ENCODE measurements at places on chromosomes 1 and 21.

DNA sequence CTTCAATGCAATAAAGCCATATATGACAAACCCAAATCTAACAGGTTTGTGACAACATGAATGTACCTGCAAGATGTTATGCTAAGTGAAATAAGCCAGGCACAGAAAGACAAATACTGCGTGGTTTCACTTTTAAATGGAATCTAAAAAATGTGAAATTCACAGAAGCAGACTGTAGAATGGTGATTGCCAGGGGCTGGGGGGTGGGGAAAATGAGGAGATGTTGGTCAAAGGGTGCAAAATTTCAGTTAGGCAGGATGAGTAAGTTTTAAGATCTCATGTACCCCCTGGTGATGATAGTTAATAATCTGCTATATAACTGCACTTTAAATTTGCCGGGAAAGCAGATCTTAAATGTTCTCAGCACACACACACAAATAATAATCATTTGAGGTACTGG, 160.5 kb downstream of the PTBP2 start:
- DNase-seq, result no peak

DNA sequence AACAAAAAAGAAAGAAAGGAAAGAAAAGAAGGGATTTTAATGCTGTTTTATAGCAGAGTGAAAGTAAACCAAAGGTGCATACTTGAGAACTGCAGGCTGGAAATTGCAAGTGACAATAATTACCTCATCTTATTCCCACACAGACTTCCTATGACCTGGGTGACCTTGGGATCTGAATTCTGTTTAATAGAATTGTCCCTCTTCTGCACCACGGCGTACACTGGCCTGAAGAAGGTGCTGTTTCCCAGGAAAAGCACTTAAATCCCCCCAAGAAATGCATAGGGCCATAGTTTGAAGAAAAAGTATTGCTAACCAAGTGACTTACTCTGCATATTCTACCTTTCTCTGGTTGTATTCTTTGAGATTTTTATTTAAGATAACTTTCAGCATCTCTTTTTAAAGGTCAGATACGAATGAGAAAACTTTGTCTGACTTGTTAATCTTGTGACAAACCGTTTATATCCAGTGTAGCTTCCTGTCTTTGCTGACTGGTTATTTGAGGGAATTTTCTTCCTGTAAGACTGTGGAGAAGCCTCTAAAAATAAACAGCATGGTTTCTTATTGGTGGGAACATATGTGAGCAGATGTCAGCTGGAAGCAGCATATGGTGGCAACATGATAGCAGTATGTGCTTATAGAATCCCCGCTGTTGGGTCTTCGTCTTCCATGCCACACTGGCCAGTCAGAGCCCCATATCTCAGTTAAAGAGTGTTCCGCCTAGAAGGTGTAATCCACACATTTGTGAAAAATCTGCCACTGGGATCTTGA, 16.3 kb downstream of the TGFB2 start:
- DNase-seq, result peak; percentile 45

GRCh38 chr21:42467140-42467983, 28.7 kb downstream of the RSPH1 start:
- DNase-seq, result peak; percentile 56

- DNase-seq, result no peak
Observed at GRCh38 chr21:43187715-43188114, 18.9 kb downstream of the CRYAA start.

GRCh38 chr1:219405531-219406331, 207.2 kb downstream of the ZC3H11B start:
- no peak for DNase-seq

GRCh38 chr1:212225416-212225815, 59.8 kb upstream of the PPP2R5A start:
- DNase-seq, result no peak

DNA sequence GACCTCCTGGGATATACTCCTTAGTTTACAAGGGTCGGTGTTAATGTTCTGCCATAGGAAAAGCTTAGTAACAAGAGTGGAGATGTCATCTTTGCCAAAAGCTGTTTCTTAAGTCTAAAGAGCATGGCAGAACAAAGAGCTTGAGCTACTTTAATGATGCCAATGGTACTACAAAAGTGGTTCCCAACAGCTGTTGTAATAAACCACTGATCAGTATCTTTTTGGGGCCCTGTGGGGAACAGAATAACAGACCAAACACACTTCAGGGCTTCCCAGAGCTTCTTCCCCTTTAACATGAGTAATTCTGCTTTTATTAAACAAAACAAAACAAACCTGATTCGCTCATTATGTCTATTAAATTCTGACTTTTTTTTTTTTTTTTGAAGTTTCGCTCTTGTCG, 116.3 kb downstream of the NCAM2 start:
- DNase-seq, result no peak

- DNase-seq, result peak; percentile 24
Observed at GRCh38 chr1:224333939-224334786, 4.2 kb upstream of the NVL start.

DNA sequence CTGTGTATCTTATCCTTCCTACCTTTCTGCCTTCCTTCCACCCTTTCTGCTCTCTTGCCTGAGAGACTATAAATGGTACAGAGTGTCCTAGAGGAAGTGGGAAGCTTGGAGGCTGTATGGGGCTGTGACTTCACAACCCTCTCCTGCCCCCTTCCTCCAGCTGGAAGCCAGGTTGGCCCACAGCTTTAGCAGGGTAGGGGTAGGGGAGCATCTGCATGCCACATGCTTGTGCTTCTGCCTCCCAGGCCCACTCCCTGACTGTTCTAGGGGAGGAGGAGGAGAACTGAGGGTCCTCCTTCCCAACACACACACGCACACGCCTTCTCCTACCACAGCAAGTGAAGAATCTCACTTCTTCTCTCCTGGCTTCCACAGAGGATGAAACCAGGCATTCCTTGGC, 3.9 kb upstream of the SLC27A3 start:
- DNase-seq, result no peak

GRCh38 chr1:78224861-78225552, 179.2 kb downstream of the GIPC2 start:
- DNase-seq, result peak; percentile 24

- DNase-seq, result no peak
Observed at GRCh38 chr1:75087278-75087677, 46.9 kb upstream of the LHX8 start.

GRCh38 chr1:240597153-240597745, 14.7 kb downstream of the GREM2 start:
- DNase-seq, result no peak

DNA sequence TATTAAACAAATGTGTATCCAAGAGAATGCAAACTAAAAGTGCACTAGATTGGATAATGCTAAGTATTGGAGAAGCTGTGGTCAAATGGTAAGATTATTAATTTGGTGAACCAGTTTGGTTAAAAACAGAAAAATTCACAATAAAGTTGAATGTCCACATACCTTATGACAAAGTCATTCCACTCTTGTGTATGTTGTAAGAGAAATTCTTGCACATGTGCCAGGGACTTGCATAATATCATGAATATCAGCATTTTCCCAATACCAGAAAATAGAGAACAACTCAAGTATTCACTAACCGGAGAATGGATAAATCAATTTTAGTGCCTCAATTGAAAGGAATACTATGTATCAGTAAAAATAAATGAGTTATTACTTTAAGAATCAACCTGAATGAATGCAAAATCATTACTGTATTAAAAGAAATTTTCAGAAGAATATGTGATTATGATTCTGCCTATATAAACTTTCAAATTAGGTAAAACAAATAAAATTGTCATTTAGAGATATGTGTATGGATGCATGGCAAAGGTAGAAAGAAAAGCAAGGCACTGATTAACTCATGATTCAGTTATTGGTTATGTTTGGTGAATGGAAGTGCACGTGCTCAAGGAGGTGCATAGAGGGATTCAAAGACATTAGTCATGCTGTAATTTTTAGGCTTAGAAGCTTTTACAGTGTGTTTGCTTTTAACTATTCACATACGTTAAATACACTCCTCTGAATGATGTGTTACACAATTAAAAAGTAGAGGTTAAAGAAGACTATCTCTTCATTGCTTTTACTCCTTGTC, 217.4 kb upstream of the KCNK2 start:
- DNase-seq, result peak; percentile 81

DNA sequence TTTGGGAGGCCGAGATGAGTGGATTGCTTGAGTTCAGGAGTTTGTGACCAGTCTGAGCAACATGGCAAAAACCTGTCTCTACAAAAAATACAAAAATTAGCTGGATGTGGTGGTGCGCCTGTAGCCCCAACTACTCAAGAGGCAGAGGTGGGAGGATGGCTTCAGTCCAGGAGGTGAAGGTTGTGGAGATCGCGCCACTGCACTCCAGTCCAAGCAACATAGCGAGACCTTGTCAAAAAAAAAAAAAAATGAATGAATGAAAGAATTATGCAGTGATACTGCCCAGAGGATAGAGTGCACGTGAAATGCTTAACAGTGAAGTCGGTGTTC, 429 bp upstream of the DPH2 start:
- DNase-seq, result no peak

- DNase-seq, result no peak
Observed at GRCh38 chr1:208910161-208910560, 666.0 kb upstream of the PLXNA2 start.

DNA sequence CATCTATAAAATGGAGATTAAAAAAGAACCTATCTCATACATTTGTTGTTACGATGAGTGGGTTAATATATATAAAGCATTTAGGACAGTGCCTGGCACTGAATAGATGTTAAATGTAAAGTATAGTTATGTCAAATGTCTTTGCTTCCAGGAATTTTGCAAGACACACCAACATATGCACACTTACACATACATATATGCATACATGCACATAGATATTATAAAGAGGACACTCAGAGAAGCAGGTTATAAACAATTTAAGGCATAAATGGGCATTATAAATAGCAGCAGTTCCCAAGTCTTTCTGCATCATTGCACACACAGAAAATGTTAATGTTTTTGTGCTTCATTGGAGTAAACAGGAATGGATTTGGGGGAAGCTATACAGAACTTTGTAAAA, 13.3 kb downstream of the CYP4X1 start:
- no peak for DNase-seq

DNA sequence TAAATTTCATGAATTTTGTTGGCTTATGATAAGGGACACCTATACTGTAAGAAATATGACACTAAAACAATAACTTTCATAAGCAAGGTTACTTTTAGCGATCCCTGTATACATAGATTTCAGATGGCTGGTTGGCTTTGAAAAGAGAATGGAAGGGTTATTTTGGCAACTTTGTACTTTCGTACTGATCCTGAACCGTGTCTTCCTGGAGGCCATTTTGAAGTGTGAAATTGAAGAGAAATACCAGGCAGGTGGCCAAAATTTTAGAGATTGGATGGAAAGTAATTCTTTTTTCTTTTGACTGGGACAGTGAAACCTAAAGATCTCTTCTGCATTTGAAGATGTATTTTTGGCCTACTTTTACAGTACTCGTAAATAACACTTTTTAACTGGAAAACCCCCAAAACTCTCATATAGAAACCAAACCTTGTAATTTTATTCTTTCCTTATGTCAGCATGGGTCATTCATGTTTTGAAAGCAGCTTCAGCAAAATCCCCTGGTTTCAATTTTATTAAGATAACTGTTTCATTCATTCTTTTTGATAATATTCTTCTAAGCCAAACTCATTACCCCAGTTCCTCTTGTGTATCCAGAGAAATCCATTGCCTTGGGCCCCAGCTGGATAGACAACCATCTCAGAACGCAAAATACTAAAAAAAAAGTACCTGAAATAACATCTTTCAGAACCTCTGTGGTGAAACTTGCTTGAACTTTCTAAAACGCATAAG, 38.4 kb upstream of the ZNF281 start:
- no peak for DNase-seq

- DNase-seq, result peak; percentile 99
Observed at GRCh38 chr1:33433509-33434362, 2.8 kb upstream of the PHC2 start.

- DNase-seq, result no peak
Observed at GRCh38 chr1:175479521-175480342, 263.7 kb downstream of the TNR start.

GRCh38 chr1:247936415-247936814, 11.7 kb downstream of the OR2AJ1 start:
- no peak for DNase-seq
